Aortic smooth muscle cell (primary cell): ENCODE measurements at places on chromosomes 5 and 9. TPM values are rescaled to one million over a fixed set of nuclear protein-coding genes. Genes with fewer than 3 reads are reported as not detected.

Gene FIBCD1
- total RNA-seq, result 0.26 and 0.50 TPM in 2 replicates

Gene SPINK4
- total RNA-seq, result not detected in 2 replicates

Gene LAMC3
- under 0.01 and 0.12 TPM in 2 replicates for total RNA-seq

Gene GADD45G
- total RNA-seq, result 0.31 and 0.53 TPM in 2 replicates

Gene ACTBL2
- 0.06 TPM in 1 of 2 replicates, not detected in the other for total RNA-seq

Gene PCDHA12
- total RNA-seq, result under 0.01 and 0.06 TPM in 2 replicates

Gene LPAR1
- 39.8 and 77.4 TPM in 2 replicates for total RNA-seq

Gene PRLR
- under 0.01 and 0.26 TPM in 2 replicates for total RNA-seq

Gene PTBP3
- total RNA-seq, result 12.9 and 13.4 TPM in 2 replicates

Gene PAEP
- not detected in 2 replicates for total RNA-seq

Gene MSANTD3
- 54.7 and 58.9 TPM in 2 replicates for total RNA-seq

Gene NR2F1
- 4.8 and 5.2 TPM in 2 replicates for total RNA-seq
